ENCODE measurements at places on chromosomes 1 and 21.

DNA sequence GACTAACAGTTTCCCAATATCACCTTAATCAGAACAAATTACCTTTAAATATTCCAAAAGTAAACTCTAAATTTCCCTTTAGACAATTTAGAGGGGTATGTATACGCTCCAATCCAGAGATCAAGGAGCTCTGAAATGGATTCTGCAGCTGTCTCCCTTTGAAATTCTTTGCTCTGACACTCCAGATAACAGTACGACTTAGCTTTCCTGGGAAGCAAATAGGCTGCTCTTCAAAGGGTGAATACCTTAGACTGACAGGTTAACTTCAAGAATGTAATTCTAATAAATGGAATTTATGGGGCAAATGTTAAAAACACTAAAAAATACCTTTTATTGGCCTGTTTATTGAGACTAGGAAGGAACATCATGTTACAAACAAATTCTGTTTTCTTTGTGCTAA is 357.2 kb downstream of the USP25 start:
- no peak for DNase-seq

- DNase-seq, result no peak
Observed at GRCh38 chr1:62013264-62013663, 181.4 kb upstream of the L1TD1 start.

- DNase-seq, result no peak
Observed at GRCh38 chr21:45829668-45830067, 151.9 kb upstream of the COL6A1 start.

DNA sequence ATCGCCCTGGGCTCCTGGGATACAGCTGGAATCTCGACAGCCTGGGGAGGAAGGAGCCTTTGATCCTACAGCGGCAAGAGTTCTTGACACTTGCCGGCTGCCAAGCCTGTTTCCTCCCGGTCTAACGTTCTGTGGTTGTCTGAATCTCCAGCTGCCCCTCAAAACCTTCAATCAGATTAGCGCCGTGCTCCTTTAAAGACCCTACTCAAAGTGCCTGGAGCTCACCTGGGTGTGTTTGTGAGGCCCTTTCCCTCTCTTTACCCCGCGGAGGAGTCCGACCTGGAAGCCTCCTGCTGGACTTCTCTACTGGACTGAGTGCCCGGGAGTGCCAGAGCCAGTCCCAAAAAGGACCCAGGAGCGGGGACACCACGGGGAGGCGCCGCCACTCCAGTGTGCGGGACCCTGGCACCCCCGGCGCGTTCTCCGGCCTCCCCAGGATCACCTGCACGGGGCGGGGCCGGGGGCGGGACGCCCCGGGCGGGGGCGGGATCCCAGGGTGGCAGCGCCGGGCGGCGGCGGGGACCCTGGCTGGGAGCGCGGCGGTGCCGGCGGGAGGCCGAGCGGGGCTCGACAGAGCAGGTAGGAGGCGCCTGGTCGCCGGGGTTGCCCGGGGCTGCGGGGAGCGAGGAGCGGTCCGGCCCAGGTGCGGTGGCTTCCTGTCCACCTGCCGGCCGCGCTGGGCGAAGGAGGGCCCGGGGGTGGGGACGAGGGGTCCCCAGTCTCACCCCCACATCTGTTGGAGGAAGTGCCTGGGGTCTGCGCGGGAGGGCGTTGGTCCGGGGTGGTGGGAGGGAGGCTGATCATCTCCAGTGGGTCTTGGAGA is at the start of gene NCMAP:
Gene NCMAP (plus strand): TSS at position 497 of the 823 bp plus-strand sequence. CDS start 39,344 bp downstream, outside the sequence.
- DNase-seq, result no peak

DNA sequence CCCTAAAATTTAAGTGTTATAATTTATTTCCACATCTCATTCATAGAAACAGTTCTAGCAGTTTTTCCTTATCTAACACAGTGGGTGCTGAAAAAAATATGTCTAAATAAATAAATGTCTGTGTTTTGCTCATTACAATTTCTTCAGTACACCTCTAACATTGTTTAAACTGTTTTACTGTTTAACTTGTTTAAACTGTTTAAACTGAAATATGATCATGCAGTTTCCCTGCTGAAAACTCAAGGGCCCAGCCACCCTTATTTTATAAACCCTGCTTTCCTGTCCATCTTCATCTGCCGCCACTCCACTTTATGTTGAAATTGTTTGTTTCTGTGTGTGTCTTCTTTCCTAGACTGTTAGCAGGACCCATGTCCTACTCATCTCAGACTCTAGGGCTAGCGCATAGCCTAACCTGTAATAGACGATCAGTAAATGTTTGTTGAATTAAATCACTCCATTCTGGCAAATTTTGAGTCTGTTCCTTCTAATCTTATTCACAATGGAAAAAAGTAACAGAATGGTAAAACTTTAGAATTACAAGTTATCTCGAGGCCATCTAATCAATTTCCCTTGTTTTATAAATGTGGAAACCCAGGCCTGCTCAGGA is 9.4 kb upstream of the PIK3C2B start:
- DNase-seq, result no peak

GRCh38 chr1:31426249-31426922 is 13.4 kb downstream of the SERINC2 start:
- no peak for DNase-seq

DNA sequence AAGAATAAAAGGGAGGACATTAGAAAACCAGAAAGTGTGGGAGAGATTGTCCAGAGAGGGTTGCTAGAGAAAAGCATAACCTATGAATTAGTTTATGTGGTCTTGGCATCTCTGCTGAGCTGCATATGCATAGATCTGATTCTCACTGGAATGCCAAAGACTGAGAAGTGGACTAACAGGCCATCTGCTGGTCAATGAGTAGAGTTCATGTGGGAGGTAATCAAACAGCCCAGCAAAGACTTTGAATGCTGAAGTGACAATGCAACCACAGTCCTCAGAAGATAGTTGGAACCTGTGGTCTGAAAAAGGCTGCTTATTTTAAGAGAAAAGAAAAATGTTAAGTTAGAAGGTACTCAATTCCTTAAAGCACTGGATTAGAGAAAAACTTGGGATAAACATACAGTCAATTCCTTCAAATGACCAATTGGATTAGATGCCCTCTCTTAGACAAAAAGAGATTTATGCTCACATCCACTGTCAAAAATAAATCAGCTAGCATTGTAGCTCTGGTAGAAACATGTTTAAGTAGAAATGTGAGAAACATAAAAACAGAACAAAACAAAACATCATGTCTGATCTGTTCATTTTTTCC is 382.8 kb downstream of the AMY1C start:
- no peak for DNase-seq

DNA sequence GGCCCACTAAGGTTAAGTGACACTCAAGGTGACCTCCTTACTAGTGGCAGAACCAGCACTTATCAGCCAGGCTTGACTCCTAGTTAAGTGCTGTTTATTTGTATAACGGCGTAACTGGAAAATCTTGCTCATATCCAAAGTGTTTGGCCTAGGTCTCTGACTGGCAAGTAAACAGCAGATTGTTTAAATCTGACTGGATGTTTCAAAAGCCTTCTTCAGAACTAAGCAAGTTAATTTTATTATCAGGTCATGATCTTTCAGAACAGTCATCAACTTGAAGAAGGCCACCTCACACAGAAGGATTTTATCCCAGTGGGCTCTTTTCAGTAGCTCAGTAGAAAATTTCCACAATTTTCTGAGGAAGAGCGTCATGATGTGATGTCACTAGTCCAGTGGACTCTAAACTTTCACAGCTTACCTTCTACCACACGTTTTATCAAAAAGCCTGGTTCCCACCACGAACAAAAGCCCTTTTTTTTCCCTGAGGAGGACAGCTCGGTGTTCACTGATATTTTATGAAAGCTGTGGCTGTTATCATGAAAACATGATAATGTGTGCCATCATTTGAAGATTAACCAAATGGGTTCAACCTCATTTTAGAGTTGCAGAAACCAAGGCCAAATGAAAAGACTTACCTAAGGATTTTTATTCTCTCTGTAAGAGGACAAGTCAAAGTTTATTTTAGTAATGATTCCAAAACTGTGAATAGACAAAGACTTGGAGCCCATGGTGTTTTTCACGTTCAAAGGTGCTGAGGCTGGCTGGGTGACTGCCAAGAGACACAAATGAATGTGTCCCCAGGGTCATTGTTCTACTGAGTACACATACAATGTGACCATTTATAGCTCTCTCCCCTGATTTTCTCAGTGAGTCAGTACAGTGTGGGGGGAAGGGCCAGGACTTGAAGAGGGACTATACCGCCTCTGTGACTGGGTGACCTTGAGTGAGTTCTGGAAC is 9.1 kb downstream of the SGIP1 start:
- DNase-seq, result no peak

- DNase-seq, result peak; percentile 14
Observed at GRCh38 chr1:17007121-17007520, 4.6 kb downstream of the ATP13A2 start.

GRCh38 chr1:25066256-25066655 is 136.2 kb upstream of the RUNX3 start:
- peak; percentile 50 for DNase-seq

GRCh38 chr1:183702813-183703198 is 49.7 kb upstream of the APOBEC4 start:
- DNase-seq, result no peak

- DNase-seq, result no peak
Observed at GRCh38 chr1:192821296-192821695, 12.5 kb downstream of the RGS2 start.

GRCh38 chr1:51072043-51072439 is 30.0 kb upstream of the C1orf185 start:
- DNase-seq, result no peak

DNA sequence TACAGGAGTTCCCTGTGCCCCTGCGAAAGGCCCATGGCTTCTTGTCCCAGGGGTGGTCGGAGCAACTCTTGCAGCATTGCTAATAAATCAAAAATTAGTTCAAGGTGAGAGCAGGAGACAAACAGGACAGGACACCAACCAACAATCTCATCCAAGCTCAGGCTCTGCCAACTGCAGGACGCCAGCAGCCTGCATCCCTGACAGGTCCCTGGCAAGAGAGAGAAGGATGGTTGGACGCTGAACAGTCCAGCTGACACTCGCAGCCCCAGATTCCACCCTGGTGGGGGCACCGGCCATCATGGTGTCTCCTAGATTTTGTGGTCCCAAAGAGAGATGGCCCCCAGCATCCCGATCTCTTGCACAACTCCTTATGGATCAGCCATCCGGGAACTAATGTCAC is 142.1 kb upstream of the VAMP3 start:
- no peak for DNase-seq

- DNase-seq, result peak; percentile 23
Observed at GRCh38 chr1:226201029-226201593, 14.6 kb upstream of the ACBD3 start.

GRCh38 chr1:220198186-220199005 is 73.9 kb downstream of the RAB3GAP2 start:
- no peak for DNase-seq

DNA sequence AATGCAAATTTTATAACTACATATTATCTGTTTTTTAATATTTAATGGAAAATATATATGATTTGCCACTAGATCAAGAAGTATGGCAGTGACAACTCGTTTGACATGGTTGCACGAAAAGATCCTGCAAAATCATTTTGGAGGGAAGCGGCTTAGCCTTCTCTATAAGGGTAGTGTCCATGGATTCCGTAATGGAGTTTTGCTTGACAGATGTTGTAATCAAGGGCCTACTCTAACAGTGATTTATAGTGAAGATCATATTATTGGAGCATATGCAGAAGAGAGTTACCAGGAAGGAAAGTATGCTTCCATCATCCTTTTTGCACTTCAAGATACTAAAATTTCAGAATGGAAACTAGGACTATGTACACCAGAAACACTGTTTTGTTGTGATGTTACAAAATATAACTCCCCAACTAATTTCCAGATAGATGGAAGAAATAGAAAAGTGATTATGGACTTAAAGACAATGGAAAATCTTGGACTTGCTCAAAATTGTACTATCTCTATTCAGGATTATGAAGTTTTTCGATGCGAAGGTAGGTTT is 556 bp downstream of the IFI44 start:
- DNase-seq, result peak; percentile 12

GRCh38 chr1:85411567-85412305 is 53.2 kb downstream of the DDAH1 start:
- DNase-seq, result peak; percentile 27

DNA sequence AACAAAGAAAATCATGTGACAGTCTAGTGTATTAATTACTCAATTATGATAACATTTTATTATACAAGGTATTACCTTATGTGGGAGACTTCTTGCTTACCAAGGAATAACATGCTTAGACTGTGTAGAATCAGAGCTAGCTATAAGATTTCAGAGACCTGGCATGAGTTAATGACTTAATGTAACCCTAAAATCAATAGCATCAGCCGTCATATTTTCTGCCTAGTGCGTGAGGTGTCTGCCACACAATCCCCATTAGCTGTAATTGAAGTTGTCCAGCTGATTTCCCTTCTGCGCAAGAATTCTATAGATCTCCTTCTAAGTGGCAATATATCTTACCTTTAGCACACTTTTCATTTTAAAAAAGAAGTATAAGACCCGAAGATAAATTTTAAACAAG is 28.8 kb downstream of the CHODL start:
- DNase-seq, result no peak

DNA sequence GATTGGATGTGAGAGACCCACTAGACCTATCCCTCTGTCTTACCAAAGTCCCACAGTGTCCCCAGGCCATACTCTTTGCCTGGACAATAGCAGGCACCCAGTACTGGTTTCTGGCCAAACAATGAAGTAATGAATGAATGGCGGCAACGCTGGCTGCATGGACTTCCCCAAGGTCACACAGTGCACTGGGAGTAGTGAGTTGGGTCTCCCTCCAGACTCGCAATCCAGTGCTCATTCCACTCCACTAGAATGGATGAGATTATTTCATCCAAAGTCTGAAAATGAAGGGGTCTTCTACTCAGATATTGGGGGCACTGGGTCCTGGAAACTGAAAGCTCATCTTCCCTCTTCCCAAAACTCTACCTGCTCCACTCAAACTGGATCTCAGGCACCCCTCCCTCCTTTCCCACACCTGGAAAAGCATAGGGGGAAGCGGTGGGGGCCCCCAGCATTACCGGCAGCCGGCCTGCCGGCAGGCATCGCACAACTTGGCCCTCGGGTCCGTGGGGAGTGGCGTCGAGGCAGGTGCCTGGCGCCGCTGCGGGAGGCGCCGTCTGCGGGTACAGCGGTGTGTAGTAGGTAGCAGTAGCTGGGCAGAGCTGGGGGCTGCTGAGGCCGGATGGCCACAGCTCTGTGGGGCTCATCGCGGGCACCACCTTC is 816 bp downstream of the E2F2 start:
- no peak for DNase-seq

- peak; percentile 47 for DNase-seq
Observed at GRCh38 chr1:50562106-50562505, 138.9 kb upstream of the DMRTA2 start.

- DNase-seq, result peak; percentile 38
Observed at GRCh38 chr1:117061986-117062415, 1.9 kb downstream of the TTF2 start.

- DNase-seq, result no peak
Observed at GRCh38 chr1:14660801-14661200, 62.3 kb downstream of the KAZN start.

DNA sequence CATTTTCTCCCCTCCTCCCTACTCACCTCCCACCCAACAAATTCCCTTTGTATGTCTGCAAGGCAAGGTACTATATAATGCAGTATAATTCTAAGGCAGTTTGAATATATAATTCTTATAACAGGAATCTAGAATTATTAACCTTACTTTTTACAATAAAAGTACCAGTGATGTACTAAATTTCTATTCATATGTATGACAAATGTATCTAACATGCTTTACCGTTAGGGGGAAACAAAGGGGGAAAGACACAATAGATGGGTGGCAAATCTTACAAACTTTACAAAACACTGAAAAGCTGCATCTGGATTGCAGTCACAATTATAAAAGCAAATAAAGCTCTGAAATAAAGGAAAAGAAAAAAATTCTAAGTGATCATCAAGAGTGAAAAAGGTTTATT is 2.3 kb downstream of the PIK3R3 start:
- DNase-seq, result no peak

- DNase-seq, result no peak
Observed at GRCh38 chr1:159815926-159816325, 10.7 kb upstream of the SLAMF8 start.
